Cardiac atrium fibroblast (primary cell): ENCODE measurements at places on chromosomes 1 and 21. TPM values are rescaled to one million over a fixed set of nuclear protein-coding genes. Genes with fewer than 3 reads are reported as not detected.

Gene FCRL1
- not detected in 2 replicates for total RNA-seq

Gene CAPN8
- not detected in 2 replicates for total RNA-seq

Gene RABGAP1L
- 14.4 and 15.2 TPM in 2 replicates for total RNA-seq

Gene SPAG17
- total RNA-seq: not detected in 2 replicates

Gene SAMSN1
- total RNA-seq: 0.54 TPM in 1 of 2 replicates, not detected in the other

Gene UBE2U
- not detected in 2 replicates for total RNA-seq

Gene FMO3
- total RNA-seq: 1.1 and 1.3 TPM in 2 replicates

Gene KIF17
- total RNA-seq: 0.81 TPM in 1 of 2 replicates, not detected in the other

Gene KIF2C
- total RNA-seq: 6.1 and 10.4 TPM in 2 replicates

Gene SLAMF9
- total RNA-seq: not detected in 2 replicates

Gene MORN1
- total RNA-seq: 2.4 and 3.2 TPM in 2 replicates

Gene SLC45A1
- total RNA-seq: 11.3 and 14.6 TPM in 2 replicates

Gene CCT3
- total RNA-seq: 254 and 318 TPM in 2 replicates

Gene FCN3
- total RNA-seq: 0.49 TPM in 1 of 2 replicates, not detected in the other
